ENCODE measurements at places on chromosomes 5 and 9. TPM values are rescaled to one million over a fixed set of nuclear protein-coding genes. Genes with fewer than 3 reads are reported as not detected.

- no peak for DNase-seq
These were observed at the start of gene FBXL7 for GRCh38 chr5:15499528-15500324. TSS of gene FBXL7 (plus strand) at chr5:15500180.

- no peak for DNase-seq
These were observed 163.2 kb downstream of the TMC1 start for GRCh38 chr9:72684615-72685014.

- DNase-seq, result no peak
These were observed 54.4 kb upstream of the RPL26L1 start for GRCh38 chr5:172904643-172905345.

The JADE2 gene
- 24.7 TPM for total RNA-seq

All from glomerular endothelial cell (primary cell).